Activated T-cell treated with anti-CD3 and anti-CD28 coated beads, Interleukin-2, amount 50 U/mL, for 72 hours (primary cell): ENCODE measurements at places on chromosomes 12 and 14. TPM values are rescaled to one million over a fixed set of nuclear protein-coding genes. Genes with fewer than 3 reads are reported as not detected.

Gene LRTM2
- not detected for total RNA-seq

Gene GRIP1
- total RNA-seq = 2.3 TPM

Gene TRMT61A
- 6.3 TPM for total RNA-seq

Gene CDKN3
- 121 TPM for total RNA-seq

Gene LTB4R2
- 23.4 TPM for total RNA-seq

Gene AGAP2
- total RNA-seq = 26.9 TPM

DNA sequence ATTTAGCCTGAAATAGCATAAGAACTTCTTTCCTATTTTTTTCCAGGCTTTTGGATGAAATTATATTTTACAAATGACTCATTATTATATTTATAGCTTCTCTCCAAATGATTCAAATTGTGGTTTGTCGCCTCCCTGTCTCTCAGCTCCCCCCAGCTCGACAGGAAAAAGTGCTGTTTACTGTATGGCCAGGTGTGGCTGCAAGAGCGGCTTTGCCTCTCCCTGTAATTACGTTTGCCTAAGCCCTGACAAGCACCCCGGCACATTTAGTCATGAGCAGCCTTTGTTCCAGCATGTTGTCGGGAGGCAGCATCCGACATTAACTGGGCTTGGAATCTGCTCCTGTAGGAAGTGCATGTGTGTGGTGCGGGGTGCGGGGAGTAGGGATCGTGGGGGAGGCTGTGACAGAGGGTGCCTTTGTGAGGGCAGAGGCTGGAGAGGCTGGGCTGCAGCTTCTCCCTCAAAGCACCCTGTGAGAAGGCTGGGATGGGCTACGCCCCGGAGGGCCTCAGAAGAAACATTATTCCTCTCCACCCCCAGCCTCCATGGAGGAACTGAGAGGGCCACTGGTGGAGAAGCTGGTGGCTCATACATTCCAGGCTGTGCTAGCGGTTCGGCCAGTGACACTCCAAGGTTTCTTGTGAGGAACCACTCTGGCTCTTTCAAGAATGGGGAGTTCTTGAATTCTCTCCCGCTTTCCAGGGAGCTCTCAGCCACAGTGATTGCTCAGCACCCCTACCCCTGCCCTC is 42.1 kb upstream of the CTDSP2 start:
- H3K36me3 ChIP-seq = peaks cover 3% of the 10 kb centered on the region
- H3K27me3 ChIP-seq = no peaks in the 10 kb centered on the region
- no peak for DNase-seq
- peaks cover 8% of the 10 kb centered on the region for H3K4me1 ChIP-seq
- H3K4me3 ChIP-seq = no peak overlapping the region

- DNase-seq = no peak
- H3K4me1 ChIP-seq = peaks cover 22% of the 10 kb centered on the region
- H3K27me3 ChIP-seq = no peaks in the 10 kb centered on the region
- no peak overlapping the region for H3K27ac ChIP-seq
- peaks cover 1% of the 10 kb centered on the region for H3K36me3 ChIP-seq
These were observed 240.7 kb upstream of the PLEKHG7 start for GRCh38 chr12:92462049-92462448.

- no peaks in the 10 kb centered on the region for H3K4me1 ChIP-seq
- DNase-seq = no peak
- H3K4me3 ChIP-seq = no peak overlapping the region
- no peak overlapping the region for H3K27ac ChIP-seq
These were observed 56.6 kb downstream of the METTL25 start for GRCh38 chr12:82414926-82415325.

GRCh38 chr12:51815571-51815970 is 32.9 kb downstream of the FIGNL2 start:
- peak overlapping the region; percentile 75 for H3K27ac ChIP-seq
- peak overlapping the region; percentile 75 for H3K4me3 ChIP-seq
- DNase-seq = no peak
- peaks cover 15% of the 10 kb centered on the region for H3K4me1 ChIP-seq

- H3K4me3 ChIP-seq = no peak overlapping the region
- H3K36me3 ChIP-seq = no peaks in the 10 kb centered on the region
- DNase-seq = no peak
These were observed 91.8 kb downstream of the SLC41A2 start for GRCh38 chr12:104866291-104866690.

DNA sequence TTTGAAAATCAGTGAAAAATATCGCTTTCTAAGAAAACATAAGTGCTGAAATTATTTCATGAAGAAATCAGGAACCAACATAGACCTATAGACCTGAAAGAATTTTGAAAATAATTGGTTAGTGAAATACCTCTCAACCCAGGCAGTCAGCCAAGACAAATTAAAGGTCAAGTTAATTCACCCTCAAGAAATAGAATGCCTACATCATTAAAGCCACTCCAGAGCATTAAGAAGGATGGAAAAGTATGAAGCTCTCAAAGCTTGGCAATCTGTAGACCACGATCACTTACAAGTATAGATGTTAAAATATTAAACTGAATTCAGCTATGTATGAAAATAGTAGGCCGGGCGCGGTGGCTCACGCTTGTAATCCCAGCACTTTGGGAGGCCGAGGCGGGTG is 48.3 kb downstream of the SFSWAP start:
- no peak overlapping the region for H3K4me3 ChIP-seq
- peak overlapping the region; percentile 24 for H3K27ac ChIP-seq
- peaks cover 33% of the 10 kb centered on the region for H3K36me3 ChIP-seq
- no peaks in the 10 kb centered on the region for H3K27me3 ChIP-seq
- no peak for DNase-seq

DNA sequence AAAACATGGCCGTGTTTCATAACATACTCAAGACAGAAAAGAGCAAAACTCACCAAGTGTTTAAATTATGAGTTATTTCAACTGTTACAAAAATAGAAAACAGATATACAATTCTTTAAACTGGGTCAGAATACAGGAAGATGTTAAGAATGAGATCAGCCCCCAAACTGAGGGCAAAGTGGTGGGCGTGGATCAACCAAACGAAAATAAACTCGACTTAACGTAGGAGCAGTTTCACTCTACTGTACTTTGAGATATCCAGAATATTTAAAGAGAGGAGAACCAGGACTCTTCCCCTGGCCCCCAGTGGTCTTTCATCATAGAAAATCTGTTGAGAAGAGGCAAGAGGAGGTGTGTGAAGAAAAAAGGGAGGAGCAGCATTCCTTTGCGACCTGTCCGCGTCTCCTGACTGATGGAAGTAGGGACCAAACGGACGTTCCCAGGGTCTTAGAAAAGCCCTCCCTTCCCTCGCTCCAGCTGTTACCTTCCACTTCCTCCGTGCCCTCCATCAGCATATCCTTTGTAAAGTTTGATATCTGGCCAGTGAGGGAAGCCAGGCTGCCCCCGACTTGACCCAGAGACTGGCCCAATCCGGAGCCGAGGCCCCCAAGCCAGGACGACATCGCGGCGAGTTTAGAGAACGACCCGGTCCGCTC is 668 bp downstream of the TRIP11 start:
- DNase-seq = peak; percentile 36
- H3K4me1 ChIP-seq = peaks cover 38% of the 10 kb centered on the region
- peak overlapping the region; percentile 99 for H3K27ac ChIP-seq
- H3K4me3 ChIP-seq = peak overlapping the region; percentile 91

- peaks cover 13% of the 10 kb centered on the region for H3K4me1 ChIP-seq
- peak overlapping the region; percentile 96 for H3K27ac ChIP-seq
- peaks cover 35% of the 10 kb centered on the region for H3K27me3 ChIP-seq
- DNase-seq = peak; percentile 48
- H3K4me3 ChIP-seq = no peak overlapping the region
These were observed 94.8 kb downstream of the LRP6 start for GRCh38 chr12:12171991-12172511.

GRCh38 chr12:4383304-4383865 is 3.9 kb upstream of the FGF23 start:
- H3K36me3 ChIP-seq = no peaks in the 10 kb centered on the region
- H3K27ac ChIP-seq = no peak overlapping the region
- peak; percentile 21 for DNase-seq
- H3K27me3 ChIP-seq = peaks cover 12% of the 10 kb centered on the region
- H3K4me1 ChIP-seq = no peaks in the 10 kb centered on the region

DNA sequence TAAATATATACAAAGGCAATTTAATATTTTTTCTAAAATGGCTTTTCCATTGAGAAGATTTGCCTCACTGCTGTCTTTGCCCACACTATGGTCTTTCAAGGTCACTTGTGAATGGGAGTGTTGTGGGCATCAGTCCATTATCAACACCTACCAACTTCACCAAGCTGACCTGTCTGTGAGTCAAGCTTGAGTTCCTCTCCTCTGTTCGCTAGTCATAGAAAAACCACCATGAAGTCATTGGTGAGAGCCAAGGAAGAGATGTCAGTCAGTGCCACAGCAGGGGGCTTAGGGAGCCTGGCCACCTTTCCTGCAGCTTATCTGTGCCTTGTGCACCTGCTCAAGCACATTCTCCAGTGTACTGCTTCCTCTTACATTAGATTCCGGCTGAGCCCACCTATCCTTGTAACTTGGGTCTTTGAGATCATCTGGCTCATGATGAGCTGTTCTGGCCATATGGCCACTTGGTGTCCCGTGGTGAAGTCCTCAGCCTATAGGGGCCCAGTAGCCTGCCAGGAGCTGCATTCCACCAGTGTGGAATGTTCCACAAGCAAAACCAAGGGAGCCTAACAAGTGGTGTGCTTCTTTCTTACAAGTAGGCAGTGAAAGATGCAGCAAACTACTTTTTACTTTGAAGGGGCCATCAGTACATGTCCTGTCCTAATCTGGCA is 80.8 kb upstream of the C12orf71 start:
- no peaks in the 10 kb centered on the region for H3K36me3 ChIP-seq
- no peak overlapping the region for H3K27ac ChIP-seq
- DNase-seq = no peak
- H3K27me3 ChIP-seq = no peaks in the 10 kb centered on the region
- no peak overlapping the region for H3K4me3 ChIP-seq
- no peaks in the 10 kb centered on the region for H3K4me1 ChIP-seq

- H3K27me3 ChIP-seq = peaks cover 21% of the 10 kb centered on the region
- no peak overlapping the region for H3K27ac ChIP-seq
- DNase-seq = no peak
- H3K4me1 ChIP-seq = no peaks in the 10 kb centered on the region
These were observed 6.0 kb downstream of the BDKRB1 start for GRCh38 chr14:96261772-96262655.

GRCh38 chr12:116695464-116695725 is 42.5 kb downstream of the SPRING1 start:
- H3K4me1 ChIP-seq = peaks cover 12% of the 10 kb centered on the region
- H3K27ac ChIP-seq = no peak overlapping the region

GRCh38 chr12:121057794-121058193 is 18.7 kb upstream of the OASL start:
- no peak overlapping the region for H3K4me3 ChIP-seq
- no peak overlapping the region for H3K27ac ChIP-seq
- no peaks in the 10 kb centered on the region for H3K27me3 ChIP-seq
- H3K36me3 ChIP-seq = no peaks in the 10 kb centered on the region
- DNase-seq = no peak

- DNase-seq = peak; percentile 31
- no peak overlapping the region for H3K4me3 ChIP-seq
- peaks cover 4% of the 10 kb centered on the region for H3K36me3 ChIP-seq
These were observed 15.5 kb downstream of the TRMT5 start for GRCh38 chr14:60965402-60965801.

- H3K27ac ChIP-seq = no peak overlapping the region
- H3K27me3 ChIP-seq = peaks cover 9% of the 10 kb centered on the region
- no peak overlapping the region for H3K4me3 ChIP-seq
- no peaks in the 10 kb centered on the region for H3K36me3 ChIP-seq
- H3K4me1 ChIP-seq = no peaks in the 10 kb centered on the region
These were observed 7.6 kb upstream of the VASH1 start for GRCh38 chr14:76753541-76754198.

GRCh38 chr12:104578453-104578852 is 121.7 kb downstream of the CHST11 start:
- DNase-seq = peak; percentile 57
- H3K4me1 ChIP-seq = peaks cover 67% of the 10 kb centered on the region

GRCh38 chr14:49092345-49092744 is 493.8 kb downstream of the RPS29 start:
- H3K27me3 ChIP-seq = no peaks in the 10 kb centered on the region
- DNase-seq = no peak
- no peaks in the 10 kb centered on the region for H3K36me3 ChIP-seq
- no peak overlapping the region for H3K4me3 ChIP-seq

DNA sequence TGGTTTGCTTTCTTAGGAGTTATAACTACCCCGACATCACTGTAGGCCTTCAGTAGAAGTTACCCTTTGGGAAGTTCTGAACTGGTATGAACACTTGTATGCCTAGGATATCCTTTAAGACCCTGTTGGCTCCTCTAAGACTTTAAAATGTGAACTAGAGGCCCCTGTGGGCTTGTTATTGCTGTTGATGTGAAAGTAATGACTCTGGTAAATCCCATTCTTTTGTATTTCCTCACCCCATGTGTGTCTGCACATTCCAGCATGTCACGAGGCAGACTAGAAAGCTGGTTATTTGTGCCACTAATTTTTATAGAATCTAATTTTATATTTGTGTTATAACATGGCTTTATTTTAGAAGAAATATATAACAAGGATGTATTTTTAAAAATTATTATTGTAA is 48.9 kb downstream of the SERPINA10 start:
- DNase-seq = no peak
- H3K4me1 ChIP-seq = no peaks in the 10 kb centered on the region
- no peak overlapping the region for H3K4me3 ChIP-seq
- H3K27ac ChIP-seq = no peak overlapping the region
- H3K27me3 ChIP-seq = peaks cover 5% of the 10 kb centered on the region
- no peaks in the 10 kb centered on the region for H3K36me3 ChIP-seq

GRCh38 chr12:31245822-31246469 is 80.0 kb downstream of the SINHCAF start:
- H3K27me3 ChIP-seq = peaks cover 3% of the 10 kb centered on the region
- no peak overlapping the region for H3K4me3 ChIP-seq
- no peak for DNase-seq
- no peaks in the 10 kb centered on the region for H3K4me1 ChIP-seq

DNA sequence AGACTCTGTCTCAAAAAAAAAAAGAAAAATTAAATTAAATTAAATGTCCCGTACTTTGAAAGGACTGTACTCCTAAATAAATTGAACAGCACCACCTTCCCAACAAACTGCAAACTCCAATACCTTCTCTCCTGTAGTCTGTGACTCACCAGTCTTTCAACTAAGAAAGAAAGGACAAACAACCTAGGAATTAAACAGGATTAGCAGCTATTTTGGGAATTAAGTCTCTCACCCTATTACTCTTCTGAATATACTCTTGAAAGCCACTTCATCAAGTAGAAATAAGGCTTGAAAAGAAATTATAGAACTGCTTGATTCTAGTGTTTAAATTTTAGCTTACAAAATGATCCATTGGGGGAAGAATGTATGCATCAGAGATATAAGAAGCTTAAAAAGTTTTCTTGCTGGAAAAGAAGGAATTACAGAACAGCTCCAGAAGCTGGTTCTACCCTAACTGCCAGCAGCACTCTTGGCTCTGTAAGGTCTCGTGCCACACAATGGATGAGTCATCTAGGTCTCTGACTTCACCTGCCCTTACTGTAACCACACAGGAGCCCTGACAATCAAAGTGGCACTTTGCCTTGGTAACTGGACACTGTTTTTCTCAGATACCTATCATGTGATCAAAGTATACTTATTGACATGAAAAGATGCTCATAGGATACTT is 57.0 kb upstream of the CERS5 start:
- peak overlapping the region; percentile 86 for H3K27ac ChIP-seq
- peaks cover 17% of the 10 kb centered on the region for H3K4me1 ChIP-seq
- peak; percentile 55 for DNase-seq
- peak overlapping the region; percentile 78 for H3K4me3 ChIP-seq
- H3K36me3 ChIP-seq = peaks cover 11% of the 10 kb centered on the region

- peaks cover 6% of the 10 kb centered on the region for H3K4me1 ChIP-seq
- no peaks in the 10 kb centered on the region for H3K36me3 ChIP-seq
- H3K27me3 ChIP-seq = peaks cover 7% of the 10 kb centered on the region
- no peak overlapping the region for H3K27ac ChIP-seq
- no peak overlapping the region for H3K4me3 ChIP-seq
These were observed 34.2 kb upstream of the EML1 start for GRCh38 chr14:99758872-99759545.

GRCh38 chr14:51917193-51917592 is 56.8 kb downstream of the GNG2 start:
- no peaks in the 10 kb centered on the region for H3K27me3 ChIP-seq
- peaks cover 14% of the 10 kb centered on the region for H3K36me3 ChIP-seq
- no peak overlapping the region for H3K4me3 ChIP-seq
- no peak for DNase-seq
- H3K27ac ChIP-seq = no peak overlapping the region
